ENCODE measurements at places on chromosomes 2 and 18.

GRCh38 chr2:122186761-122187222, 431.3 kb downstream of the TSN start:
- no peak for DNase-seq

- no peak for DNase-seq
Observed at GRCh38 chr2:185374878-185375277, 363.7 kb upstream of the FSIP2 start.

GRCh38 chr18:41096504-41096903, 858.5 kb upstream of the PIK3C3 start:
- DNase-seq = no peak

DNA sequence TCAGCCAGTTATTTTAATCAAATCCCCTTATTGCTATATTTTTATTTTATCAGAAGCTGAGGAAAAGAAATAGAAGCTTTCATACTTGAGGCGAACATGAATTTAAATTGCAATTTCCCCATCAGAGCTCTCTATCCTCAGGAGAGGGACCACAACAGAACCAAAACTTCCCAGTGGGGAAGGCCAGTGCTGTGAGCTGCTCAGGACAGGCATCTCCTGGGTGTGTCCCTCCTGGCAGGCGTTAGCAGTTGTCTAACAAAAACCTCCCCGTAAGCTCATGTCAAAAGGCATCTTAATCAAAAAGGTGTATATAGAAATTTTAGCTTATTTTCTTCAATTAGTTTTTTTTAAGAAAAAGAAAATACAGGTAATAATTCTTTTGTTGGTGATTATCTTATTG, 93.0 kb downstream of the PID1 start:
- no peak for DNase-seq

GRCh38 chr2:31893094-31893493, 117.7 kb downstream of the MEMO1 start:
- no peak for DNase-seq
